HepG2 (cell line): ENCODE measurements at places on chromosomes 5 and 9.

DNA sequence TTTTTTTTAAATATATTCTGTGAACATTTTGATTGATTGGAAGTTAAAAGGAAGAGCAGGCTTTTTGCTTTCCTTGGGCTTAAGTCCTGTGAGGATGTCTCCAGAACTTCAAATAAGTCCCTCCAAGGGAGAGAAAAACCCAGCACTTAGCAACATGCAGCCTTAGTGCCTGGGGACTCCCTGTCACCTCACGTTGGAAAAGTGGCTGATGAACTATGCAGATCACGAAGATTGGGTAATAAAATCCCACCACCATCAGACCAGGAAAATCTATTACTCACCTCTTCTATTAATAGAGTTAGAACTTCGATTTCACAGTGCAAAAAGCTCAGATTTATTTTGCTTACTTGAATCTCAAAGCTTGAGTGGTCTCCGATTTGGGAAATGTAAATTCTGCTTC, 507.0 kb downstream of the MAT2B start:
- no peak for DNase-seq

- no peak for DNase-seq
Observed at GRCh38 chr5:2905741-2906140, 154.3 kb upstream of the IRX2 start.

GRCh38 chr5:67799732-67800234, 415.8 kb upstream of the PIK3R1 start:
- peak; percentile 16 for DNase-seq

GRCh38 chr9:18060269-18060934, 413.6 kb upstream of the ADAMTSL1 start:
- no peak for DNase-seq

DNA sequence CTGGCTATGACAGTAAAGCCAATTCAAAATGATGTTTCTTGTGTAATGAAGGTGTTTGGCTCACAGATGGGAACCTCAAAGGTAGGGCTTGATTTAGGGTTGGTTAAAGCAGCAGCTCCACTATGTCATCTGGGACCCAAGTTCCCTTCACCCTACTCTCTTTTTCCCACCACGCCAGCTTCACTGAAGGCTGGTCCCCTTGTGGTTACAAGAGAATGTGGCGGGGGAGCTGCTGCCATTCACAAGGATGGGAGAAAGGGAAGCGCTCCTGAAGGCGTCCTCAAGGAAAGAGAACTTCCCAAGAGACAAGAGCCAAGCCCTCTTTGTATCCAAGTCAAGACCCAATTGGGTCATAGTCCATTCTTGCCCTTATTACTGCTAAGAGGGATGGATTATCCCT, 72.7 kb downstream of the NTRK2 start:
- no peak for DNase-seq

DNA sequence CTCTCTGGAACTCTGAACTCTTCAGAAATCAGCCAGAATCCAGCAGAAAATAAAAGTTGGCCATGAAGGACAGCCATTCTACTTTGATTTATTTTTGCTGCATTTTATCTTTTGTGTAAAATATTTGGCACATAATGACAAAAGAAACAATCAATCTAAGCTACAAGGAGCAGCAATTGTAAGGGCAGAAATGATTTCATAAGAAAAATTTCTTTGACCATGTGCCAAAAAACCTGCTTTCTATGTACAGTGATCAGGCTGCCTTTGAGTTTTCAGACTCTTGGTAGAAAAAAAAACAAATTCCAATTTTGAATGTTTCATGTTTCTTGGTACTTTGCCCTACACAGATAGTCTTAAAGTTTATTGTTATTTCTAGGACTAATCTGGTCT, 69.8 kb upstream of the SLC1A3 start:
- no peak for DNase-seq

DNA sequence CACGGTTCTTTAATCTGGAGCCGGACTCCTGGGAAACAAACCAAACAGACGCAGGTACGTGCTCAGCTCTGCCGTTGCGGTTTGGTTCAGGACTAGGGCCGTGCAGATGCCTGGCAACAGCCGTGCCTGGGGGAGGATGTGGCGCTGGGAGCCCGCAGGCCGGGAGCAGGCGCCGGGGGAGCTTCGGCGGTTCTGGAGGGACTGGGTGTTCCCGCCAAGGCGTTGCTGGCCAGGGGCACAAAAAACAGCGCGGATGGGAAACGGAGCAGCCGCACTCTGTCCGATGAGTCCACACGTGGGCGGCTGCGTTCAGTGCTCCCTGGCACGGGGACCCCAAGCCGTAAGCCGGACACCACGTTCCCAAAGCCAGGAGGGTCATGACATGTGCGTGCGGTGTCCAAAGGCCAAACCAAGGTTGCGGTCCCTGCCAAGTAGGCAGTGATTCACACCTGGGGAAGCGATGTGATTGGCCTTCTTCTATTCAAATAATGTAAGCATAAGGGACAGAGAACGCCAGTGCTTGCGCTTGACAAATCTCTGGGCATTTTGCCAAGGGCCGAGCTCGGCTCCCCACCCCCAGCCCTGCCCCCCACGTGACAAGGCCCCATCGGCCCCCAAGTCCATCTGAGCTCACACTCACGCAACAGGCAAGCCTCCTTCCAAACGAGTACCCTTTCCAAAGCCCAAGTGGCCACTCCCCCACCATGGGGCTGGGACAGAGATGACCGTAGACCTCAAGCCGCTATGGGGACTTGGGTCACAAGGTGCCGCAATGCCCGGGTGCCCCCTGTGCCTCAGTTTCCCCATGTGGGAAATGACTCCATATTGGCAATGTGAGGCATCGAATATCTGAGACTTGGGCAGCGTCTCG, 49.7 kb upstream of the NKD2 start:
- DNase-seq = peak; percentile 75

GRCh38 chr9:131545003-131545785, at the start of gene PRRT1B:
Gene PRRT1B, plus strand, starts transcription at chr9:131545523. Its CDS starts 93 bp downstream, at chr9:131545616.
- DNase-seq = peak; percentile 86

- DNase-seq = no peak
Observed at GRCh38 chr9:33220681-33221567, 19.0 kb upstream of the SPINK4 start.

DNA sequence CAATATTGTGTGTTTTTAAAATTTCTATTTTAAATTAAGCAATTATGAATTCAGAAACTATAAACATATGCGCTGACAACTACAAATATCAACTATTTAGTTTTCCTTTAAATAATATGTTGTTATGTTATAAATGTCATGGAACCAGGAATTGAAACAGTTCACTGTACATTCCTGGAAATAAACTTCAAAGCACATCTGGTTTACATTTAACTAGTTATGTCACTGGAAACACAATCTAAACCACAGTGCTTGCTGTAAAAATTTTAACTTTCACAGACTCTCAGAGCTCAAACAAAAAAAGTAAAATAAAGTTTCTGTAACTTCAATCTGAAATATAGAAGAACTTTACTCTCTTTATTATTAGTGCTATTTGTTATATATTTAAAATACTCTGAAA, 179.2 kb downstream of the FBN2 start:
- no peak for DNase-seq

GRCh38 chr9:111481885-111482636, 2.1 kb downstream of the ECPAS start:
- peak; percentile 62 for DNase-seq

DNA sequence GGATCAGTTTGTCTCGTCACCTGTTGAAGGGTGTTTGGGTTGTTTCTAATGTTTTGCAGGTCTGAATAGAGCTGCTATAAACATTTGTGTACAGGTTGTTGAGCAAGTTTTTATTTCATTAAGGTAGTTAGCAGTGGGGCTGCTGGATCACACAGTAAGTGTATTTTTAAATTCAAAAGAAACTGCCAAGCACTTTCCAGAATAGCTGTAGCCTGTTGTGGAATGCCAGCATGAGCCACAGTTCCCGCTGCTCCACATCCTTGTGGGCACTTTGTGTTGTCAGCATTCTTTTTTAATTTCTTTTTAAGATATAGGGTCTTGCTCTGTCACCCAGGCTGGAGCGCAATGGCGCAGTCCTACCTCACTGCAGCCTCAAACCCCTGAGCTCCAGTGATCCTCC, 14.5 kb downstream of the FBXW5 start:
- DNase-seq = no peak

DNA sequence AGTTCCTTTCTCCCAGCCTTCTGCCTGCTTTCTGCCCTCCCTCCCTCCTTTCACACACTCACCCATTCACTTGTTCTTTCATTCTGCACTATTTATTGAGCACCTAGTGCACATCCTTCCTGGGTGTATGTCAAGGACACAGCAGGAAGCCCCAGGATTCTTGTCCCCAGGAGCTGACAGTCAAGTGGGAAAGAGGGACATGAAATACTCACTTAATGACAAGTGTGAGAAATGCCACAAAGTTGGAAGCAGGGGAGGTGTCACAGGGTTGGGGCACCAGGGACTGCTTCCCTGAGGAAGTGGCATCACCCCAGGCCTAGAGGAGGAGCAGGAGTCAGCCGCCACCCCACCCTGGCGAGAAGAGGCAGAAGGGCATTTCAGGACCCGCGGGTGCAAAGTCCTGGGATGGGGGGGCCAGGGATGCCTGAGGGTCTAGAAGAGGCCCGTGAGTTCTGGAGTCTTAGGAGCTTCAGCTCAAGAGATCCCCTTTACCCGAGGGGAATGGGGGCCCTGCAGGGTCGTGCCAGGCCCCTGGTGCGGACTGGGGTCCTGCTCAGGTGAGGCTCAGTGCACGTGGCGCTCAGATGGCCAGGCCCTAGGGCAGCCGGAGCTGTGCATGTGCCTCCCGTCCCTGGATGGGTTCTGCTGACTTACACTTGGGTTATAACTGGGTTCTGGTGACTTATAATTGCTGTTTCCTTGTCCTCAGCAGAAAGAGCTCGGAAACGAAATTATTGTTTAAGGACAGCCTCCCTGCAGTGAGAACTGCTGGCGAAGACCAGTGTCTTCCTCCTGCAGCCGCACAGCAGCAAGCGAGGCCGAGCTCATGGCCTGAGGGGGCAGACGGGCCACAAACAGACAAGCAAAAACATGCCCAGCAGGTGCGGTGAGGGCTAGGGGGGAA, 16.9 kb upstream of the LAMC3 start:
- no peak for DNase-seq

DNA sequence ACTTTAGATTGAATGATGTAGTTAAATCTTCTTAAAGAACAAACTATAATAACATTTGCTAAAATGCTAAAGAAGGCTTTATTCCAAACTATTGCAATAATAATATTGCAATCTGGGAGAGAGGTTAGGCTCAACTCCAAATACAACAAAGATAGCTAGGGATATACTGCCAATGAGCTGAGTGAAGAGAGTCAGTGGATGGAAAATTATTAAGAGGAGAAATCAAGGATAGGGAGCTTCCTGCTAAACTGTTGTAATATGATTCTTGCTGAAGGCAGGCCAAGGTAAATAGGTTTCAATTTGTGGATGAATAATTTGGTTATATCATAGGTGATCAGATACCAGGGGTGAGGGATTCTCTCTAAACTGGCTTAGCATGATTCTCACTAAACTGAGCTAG, 1651.5 kb downstream of the EFNA5 start:
- DNase-seq = no peak

GRCh38 chr5:86118542-86118941, 499.2 kb upstream of the COX7C start:
- peak; percentile 3 for DNase-seq

DNA sequence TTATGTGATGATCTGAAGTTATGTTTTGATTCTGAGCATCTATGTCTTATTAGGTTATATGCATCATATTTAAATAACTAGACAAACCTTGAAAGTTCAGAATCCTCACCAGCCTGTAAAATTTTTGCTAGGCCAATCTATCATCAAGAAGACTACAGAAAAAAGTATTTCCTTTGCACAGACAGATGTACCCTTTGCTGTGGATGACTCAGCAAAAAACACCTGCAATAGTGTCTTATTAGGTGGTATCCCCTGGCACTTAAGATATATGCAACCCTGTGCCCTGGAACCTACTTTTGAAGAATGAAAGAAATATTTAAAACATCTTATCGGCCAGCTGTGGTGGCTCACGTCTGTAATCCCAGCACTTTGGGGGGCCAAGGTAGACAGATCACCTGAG, 130.6 kb downstream of the SLF1 start:
- DNase-seq = no peak
